ENCODE measurements at places on chromosomes 3 and 15.

- DNase-seq: no peak
Observed at GRCh38 chr3:13700362-13700761, 151.4 kb downstream of the FBLN2 start.

DNA sequence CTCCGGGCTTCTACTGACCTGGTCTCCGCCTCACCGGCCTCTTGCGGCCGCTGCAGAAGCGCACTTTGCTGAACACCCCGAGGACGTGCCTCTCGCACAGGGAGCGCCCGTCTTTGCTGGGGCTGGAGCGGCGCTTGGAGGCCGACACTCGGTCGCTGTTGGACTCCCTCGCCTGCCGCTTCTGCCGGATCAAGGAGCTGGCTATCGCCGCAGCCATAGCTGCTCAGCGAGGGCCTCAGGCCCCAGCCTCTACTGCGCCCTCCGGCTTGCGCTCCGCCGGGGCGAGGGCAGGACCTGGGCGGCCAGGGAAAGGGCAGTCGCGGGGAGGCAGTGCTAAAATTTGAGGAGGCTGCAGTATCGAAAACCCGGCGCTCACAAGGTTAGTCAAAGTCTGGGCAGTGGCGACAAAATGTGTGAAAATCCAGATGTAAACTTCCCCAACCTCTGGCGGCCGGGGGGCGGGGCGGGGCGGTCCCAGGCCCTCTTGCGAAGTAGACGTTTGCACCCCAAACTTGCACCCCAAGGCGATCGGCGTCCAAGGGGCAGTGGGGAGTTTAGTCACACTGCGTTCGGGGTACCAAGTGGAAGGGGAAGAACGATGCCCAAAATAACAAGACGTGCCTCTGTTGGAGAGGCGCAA lies 319.2 kb downstream of the FGF12 start:
- DNase-seq: no peak

DNA sequence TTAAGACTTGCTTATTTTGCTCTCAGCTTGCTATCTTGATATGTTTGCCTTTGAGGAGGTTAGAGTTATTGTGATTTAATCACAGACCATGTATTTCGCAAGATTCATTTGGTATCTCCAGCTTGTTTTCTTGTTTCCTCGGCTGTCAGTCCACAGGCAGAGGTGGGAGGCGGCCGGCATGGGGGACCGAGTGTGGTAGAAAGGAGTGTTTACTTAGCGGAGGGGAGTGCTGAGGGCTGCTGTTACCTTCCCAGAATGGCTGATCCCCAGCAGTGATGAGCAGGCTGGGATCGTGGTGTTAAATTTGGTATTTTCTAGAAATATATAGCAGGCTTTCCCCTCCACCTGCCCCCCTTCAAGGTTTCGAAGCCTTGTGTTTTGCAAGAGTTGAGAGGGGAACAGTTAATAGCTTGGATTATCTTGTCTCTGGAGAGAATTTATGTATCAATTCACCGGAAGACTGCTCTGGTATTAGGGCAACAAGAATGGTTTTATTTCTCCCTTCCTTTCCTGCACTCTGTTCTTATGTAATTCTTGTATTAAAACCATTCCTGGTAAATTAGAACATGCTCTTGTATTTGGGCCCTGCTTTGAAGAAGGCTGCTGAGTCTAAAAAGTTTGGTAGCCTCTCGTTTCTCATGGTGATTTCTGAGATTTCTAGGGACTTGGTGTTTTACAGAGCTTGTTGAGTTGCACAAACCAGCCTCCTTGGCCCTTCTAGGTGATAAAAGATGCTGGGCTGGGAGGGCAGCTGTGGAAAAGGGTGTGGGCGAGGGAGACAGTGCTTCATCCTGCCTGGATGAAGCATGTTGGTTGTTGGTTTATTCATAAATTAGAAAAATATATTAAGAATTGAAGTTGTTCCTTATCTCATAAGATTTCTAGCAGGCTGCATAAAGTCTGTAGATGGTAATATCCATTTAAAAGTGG lies 151.4 kb downstream of the IGF1R start:
- peak; percentile 11 for DNase-seq

GRCh38 chr3:25354071-25354470 lies 74.0 kb upstream of the RARB start:
- DNase-seq: peak; percentile 96

DNA sequence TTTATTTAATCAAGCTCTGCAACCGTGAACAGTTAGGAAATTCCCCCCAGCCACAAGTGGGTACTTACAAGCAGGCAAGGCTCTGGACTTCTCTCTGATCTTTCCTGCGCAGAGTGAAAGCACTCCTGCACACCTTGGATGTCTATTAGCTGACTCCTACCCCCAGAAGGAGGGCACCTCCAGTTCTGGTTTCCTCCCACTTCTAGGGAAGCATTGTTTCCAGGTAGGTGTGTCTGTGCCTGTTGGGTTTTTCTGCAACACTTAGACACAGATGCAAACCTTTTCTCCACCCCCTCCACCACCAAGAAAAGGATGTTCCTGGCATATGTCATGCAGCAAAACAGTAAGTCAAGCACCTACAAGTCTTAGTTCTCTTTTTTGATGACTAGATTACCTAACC lies at the start of gene ZBED2:
TSS of gene ZBED2 (minus strand) at position 115 of the 400 bp plus-strand sequence. CDS start 1,145 bp downstream, outside the sequence.
- no peak for DNase-seq

DNA sequence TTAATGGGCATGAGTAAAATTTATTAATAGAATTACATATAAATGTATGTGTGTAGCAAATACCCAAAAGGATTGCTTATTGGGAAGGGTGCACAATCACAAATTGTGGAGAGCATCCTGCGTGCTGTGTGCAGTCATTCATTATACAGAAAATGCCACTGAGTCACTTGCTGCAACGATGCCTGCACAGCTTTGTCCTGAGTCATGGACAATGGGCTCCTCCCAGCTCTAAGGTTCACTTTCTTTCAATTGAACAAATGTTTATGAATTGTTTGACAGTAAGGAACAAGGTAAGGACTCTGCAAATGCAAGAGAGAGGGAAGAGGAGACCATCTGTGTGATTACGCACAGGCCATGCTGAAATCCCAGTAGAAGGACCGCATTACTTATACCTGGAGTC lies 18.7 kb downstream of the CFAP161 start:
- no peak for DNase-seq

DNA sequence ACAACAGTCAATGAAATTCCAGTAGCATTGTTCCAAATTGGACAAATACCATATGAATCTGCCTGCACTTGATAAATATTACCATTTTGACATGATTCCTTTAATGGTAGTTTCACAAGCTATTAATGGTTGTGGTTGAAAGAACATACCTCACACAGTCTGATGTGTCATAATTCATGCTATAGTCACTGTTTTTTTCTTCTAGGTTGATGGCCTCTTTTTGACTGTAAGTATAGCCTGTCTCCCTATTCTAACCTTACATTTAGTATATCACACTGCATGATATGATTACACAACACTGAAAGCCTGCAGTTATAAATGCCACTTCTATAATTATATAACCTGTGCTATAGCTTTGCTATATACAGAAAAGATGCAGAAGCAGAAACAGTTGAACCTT lies 834.1 kb downstream of the NSUN3 start:
- no peak for DNase-seq

- no peak for DNase-seq
Observed at GRCh38 chr15:99174567-99175395, 69.9 kb downstream of the SYNM start.

GRCh38 chr3:115332998-115333397 lies 185.9 kb upstream of the ZBTB20 start:
- no peak for DNase-seq

All from fibroblast of skin of back (primary cell).